Pons (tissue), 1 donor: ENCODE measurements at places on chromosomes 12 and 14.

DNA sequence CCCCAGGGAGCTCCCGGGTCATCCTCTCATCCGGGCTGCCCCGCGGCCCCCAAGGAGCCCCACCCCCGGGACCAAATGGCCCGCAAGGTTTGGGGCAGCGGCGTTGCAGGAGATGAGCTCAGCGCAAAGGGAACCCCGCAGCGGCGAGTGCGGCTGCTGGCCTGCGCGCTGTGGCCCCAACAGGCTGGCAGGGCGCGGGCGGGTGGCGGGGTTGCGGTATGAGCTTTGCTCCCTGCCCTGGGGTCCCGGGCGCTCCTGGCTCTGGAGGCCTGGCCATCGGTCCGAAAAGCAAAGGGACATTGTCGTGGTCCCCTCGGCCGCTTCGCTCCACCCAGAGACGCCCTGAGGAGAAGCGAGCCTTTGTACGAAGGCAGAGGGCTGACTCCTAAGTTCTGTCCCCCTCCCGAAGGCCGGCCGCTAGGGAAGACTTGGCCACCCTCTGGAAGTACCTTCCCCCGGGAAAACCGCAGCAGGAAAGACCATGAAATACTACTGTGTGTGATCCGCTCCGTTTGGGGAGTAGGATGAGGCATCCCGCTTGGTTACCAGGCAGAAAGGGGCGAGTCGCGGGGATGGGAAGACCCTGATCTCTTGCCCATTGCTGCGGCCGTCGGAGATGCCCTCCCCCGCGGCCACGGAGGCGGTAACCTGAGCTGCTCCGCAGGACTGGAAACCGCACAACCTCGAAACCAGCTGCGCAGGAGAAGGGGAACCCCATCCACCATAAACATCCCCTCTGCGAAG is 620 bp upstream of the NID2 start:
- no peak for DNase-seq

GRCh38 chr12:117000316-117000715 is 89.6 kb downstream of the FBXW8 start:
- no peak for DNase-seq

- DNase-seq = no peak
These were observed 119.3 kb downstream of the BEGAIN start for GRCh38 chr14:100467939-100468338.

DNA sequence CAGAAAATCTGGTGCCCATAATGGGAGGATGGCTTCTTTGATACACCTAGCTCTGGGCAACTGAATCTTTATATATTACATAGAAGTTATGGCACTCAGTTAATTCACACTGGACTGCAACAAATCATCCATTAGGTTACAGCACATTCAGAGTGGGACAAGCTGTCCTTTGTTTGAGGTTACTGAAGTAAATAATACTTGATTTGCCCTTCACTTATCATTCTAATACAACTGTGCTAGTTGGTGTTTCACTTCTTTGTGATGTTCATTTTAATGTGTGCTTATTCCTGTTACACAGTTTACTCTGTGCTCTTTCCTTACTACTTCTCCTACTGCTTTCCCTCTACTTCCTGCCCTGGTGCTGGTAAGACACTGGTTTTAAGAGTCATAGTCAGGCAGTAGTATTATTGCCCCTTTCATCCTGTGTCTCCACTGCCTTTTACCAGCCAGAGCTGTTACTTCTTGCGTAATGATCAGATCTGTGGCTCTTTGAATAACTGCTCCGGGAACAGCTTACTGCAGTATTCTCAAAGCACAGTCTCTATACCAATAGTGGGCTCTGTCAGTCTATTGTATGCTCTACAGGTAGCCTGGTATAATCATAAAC is 36.4 kb upstream of the GXYLT1 start:
- DNase-seq = peak; percentile 12

GRCh38 chr14:104604458-104605449 is at the start of gene TMEM179:
TSS of gene TMEM179 (minus strand) at chr14:104604772. CDS start at chr14:104604741, 31 bp downstream.
- DNase-seq = no peak

- DNase-seq = no peak
These were observed 40.4 kb upstream of the GTF2A1 start for GRCh38 chr14:81261176-81261575.

GRCh38 chr14:66745078-66745477 is 237.1 kb downstream of the GPHN start:
- no peak for DNase-seq

- no peak for DNase-seq
These were observed 1.2 kb upstream of the DCAF11 start for GRCh38 chr14:24113379-24113800.

GRCh38 chr12:119678459-119678858 is 10.5 kb downstream of the PRKAB1 start:
- no peak for DNase-seq

- no peak for DNase-seq
These were observed 52.9 kb downstream of the ISCA2 start for GRCh38 chr14:74546416-74546815.

DNA sequence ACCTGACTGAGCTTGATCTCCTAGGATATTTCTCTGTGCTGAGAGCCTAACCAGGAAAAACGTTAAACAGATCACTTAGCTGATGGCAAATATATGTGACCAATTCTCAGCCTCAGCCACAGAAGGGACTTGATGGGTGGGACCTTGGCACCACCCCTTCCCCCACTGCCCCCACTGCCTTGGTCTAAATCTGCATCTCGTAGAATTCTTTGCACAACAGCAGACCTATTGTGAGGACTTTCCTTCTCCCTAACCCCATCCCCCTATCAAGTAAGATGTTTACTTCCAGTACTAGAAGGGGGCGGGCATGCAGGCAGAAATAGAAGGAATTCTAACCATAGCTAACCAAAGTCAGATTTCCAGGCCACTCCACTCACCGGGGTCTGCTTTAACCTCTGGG is 313.2 kb downstream of the PCNX1 start:
- DNase-seq = no peak

- no peak for DNase-seq
These were observed 7.8 kb upstream of the ADGRD1 start for GRCh38 chr12:130945786-130946492.

GRCh38 chr12:54991161-54991990 is 6.8 kb upstream of the TESPA1 start:
- peak; percentile 3 for DNase-seq
